ELR (cell line): ENCODE measurements at places on chromosomes 7 and 10.

DNA sequence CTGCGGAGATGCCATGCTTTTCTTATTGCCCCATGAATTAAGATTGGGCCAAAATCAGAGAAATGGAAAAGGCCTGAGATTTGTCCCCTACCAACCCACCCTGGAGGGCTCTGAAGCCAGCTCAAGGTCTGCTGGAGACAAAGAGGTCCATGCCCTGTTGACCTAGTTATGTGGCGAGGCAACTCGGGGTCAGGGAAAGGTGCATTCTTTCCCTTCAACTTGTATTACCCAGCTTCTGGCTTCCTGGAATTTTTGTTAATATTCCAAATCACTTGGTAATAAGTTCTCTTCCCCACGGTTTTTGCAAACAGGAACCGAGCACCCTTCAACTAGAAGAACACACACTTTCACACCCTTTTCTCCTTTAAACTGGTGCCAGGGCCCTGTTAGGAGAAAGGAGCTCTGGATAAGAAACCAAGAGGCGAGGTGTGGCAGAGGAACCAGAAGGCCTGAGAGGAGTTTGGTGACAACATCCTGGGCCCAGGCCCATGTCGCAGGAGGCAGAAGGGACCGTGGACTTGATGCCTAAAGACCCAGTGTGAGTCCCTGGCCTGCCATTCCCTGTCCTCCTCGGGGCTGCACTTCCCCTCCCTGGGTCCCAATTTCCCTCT, 12.5 kb upstream of the SFRP5 start:
- no peak for DNase-seq

GRCh38 chr7:28392289-28392688, 20.0 kb upstream of the CREB5 start:
- DNase-seq, result no peak

DNA sequence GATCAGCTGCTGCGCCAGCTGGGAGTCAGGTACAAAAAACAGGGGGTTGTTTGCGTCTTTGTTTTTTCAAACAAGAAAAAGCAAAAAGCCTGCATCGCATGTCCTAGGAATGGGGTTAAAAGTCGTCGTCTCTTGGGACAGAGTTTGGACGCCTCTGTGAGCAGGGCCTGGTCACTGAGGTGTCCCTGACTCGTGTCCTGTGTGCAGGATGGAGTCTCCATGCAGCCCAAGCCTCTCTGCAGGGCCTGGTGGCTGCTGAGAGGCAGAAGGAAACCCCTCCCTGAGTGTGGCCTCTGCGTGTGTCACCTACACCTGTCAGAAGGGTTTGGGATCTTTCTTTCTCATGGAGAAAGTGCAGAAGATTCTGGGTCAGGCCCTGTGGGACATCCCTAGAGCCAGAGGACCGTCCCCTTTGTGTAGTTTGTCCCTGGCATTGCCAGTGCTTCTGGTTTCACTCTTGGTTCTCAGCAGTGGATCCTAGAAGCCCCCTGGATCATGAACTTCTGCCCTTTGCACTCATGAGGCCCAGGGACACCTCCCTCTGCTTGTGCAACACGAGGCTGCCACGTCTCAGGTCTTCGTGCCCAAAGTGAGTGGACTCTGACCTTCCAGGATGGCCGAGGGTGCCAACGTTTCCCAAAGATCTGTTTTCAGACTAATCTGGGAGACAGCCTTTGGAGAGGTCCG, 75.0 kb downstream of the PRKAG2 start:
- DNase-seq, result no peak

DNA sequence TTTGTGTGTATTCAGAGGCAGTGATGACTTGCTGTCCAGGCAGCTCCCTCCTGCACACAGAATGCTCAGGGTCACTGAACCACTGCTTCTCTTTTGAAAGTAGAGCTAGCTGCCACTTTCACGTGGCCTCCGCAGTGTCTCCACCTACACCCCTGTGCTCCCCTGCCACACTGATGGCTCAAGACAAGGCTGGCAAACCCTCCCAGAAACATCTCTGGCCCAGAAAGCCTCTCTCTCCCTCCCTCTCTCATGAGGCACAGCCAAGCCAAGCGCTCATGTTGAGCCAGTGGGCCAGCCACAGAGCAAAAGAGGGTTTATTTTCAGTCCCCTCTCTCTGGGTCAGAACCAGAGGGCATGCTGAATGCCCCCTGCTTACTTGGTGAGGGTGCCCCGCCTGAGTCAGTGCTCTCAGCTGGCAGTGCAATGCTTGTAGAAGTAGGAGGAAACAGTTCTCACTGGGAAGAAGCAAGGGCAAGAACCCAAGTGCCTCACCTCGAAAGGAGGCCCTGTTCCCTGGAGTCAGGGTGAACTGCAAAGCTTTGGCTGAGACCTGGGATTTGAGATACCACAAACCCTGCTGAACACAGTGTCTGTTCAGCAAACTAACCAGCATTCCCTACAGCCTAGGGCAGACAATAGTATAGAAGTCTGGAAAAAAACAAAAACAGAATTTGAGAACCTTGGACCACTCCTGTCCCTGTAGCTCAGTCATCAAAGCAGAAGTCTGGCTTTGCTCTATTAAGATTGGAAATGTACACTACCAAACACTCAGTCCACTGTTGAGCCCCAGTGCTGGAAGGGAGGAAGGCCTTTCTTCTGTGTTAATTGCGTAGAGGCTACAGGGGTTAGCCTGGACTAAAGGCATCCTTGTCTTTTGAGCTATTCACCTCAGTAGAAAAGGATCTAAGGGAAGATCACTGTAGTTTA, 15.8 kb downstream of the SCD start:
- no peak for DNase-seq

DNA sequence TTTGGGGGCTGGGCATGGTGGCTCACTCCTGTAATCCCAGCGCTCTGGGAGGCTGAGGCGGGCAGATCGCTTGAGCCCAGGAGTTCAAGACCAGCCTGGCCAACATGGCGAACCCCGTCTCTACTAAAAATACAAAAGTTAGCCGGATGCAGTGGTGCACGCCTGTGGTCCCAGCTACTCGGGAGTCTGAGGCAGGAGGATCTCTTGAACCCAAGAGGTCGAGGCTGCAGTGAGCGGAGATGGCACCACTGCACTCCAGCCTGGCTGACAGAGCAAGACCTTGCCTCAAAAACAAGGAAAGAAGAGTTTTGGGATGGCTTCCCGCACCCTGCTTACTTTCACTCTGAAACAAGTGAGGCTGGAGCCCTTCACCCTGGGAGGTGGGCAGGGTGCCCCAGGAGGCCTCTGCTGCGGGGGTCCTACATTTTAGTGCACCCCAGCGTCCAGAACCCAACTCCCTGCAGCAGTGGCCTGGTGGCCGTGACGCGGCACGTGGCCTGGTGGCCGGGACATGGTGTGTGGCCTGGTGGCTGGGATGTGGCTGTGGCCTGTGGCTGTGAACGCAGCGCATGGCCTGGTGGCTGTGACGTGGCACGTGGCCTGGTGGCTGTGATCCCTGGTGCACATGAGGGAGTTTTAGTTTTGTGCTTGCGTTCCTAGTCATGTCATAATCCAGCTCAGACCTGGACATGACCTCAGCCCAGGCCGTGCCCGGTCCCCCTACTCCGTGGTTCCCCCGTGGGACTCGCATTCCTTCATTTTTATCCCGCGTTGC, 9.3 kb downstream of the KNDC1 start:
- no peak for DNase-seq

- no peak for DNase-seq
These were observed 38.5 kb downstream of the EN2 start for GRCh38 chr7:155496267-155497005.

DNA sequence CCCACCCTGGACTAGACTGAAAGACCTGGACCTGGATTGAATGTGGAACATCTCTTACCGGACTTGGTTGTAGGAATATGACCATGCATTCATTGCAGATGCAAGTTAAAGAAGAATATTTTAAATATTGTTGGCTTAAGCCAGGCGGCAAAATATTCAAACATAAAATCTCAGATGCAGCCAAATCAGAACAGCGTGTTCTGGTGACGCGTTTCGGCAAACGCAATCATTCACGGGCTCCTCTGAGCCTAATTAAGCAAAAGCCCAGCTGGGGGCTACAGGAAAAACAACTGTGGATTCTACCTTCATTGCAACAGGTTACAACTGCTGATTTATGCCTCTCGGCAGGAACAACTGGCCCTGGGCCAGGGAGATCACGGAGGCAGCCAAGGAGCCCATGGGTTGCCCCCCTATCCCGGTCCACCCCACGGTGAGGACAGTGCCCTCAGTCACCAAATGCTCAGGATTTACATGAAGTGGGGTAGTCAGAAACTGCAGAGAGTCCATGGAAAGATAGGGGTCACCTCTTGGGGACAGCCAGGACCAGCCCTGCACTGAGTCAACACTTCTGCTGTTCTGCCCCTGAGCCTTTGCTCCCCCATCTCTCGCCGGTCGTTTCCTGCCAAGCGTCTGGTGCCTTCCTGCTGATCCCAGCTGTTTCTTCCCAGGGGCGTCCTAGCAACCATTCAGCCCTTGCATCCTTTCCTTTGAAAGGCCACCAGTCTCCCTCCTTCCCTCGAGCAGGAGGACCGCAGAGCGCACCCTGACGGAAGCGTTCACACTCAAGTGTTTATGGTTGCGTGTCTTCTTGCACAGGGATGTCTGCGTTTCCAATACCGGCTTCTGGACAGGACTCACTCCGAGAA, 64.4 kb upstream of the SFMBT2 start:
- DNase-seq, result no peak

GRCh38 chr10:5465976-5466450, 33.4 kb downstream of the CALML5 start:
- no peak for DNase-seq

GRCh38 chr7:128899392-128899791, 11.1 kb downstream of the KCP start:
- no peak for DNase-seq

DNA sequence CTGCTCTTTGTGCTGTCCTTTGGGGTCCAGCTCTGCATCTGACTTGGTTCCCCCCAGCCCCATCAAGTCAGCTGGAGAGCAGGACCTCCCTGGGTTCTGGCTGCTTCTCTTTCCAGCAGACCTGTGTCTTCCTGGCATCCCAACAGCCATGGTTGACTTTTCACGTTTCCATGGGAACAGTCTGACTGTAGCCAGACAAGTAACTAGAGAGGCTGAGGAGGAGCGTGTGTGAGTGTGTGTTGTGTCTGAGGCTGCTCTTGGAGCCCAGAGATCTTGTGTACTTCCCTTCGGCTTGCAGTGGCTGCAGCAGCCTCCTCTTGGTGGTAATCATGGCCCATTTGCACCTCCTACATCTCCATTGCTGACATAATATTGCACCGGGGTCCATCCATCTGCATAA, 332.0 kb downstream of the RPS24 start:
- no peak for DNase-seq

GRCh38 chr7:156773966-156774365, 119.0 kb downstream of the LMBR1 start:
- DNase-seq, result peak; percentile 27

DNA sequence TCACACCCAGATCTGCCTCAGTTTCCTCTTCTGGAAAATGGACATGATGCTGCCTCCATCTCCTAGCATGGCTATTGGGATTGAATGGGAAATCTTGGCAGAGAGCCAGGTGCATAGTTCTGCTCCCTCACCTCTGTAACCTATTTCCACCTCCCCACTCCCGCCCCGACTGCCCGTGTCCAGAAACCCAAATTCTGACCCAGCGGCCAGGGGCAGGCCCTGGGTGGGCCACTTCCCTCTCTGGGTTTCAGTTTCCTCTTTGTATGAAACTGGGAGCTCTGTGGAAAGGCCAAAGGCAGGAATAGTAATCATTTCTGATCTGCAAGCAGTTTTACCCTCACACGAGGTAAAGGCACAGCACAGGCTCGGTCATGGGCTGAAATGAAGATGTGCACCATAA, 74.1 kb upstream of the DUSP5 start:
- no peak for DNase-seq

- no peak for DNase-seq
These were observed 80.2 kb downstream of the FAM241B start for GRCh38 chr10:69710008-69710888.

DNA sequence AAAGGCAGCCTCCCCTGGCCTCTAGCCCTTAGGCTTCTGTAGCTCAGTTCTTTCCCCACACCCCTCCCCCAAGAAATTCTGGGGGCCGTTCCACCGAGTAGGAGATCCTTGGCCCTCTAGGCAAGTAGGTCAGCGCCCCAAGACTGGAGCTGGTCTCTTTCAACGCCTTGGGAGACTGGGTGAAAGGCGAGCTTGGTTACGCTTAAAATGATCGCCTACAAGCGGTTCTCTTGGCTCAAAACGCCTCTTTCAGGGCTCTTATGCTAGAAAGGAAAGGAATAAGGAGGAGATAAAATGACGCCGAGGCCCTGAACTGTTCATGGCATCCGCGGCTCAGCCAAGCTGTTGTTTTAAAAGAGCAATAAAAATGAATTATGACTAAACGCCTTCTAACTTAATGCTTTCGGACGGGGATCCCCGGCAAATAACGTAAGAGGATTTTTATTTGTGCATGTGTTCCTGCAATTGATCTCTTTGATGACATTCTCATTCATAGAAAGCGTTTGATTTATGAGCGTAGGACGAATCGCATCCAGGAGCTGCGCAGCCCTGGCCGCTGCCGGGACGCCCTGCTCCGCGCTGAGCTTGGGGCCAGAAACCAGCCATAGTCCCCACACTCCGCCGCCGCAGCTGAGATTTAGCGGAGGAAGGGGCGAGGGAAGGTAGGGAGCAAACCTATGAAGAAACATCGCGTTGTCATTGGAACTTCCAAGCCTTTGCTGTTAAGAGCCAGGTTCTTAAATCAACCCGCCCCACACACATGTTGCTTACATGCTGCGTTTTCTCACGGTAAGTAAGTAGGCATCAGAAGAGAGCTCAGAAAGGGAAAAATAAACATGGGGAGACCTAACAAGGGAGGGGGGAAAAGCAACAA, 3.0 kb upstream of the HOXA1 start:
- no peak for DNase-seq

GRCh38 chr7:82675396-82675795, 231.8 kb upstream of the CACNA2D1 start:
- DNase-seq, result no peak

DNA sequence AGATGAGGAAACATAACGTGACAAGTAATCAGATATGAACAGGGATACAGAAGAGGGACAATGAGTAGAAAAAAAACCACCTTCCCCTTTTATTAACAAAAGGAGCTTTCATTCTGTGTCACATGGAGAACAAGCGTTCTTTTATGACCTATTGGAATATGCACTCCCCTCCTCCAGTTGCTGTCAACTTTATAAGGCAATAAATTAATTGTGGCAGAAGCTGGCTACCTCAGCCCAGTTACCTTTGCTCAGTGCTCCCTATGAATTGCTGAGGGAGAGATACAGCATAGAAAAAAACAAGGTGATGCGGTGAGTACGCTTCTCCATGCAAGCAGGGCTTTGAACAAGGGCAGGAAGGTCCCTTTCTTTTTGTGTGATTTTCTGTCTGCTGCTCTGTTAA, at the start of gene MGAM2:
Gene MGAM2, plus strand, starts transcription at position 220 of the 400 bp plus-strand sequence. CDS start 5,156 bp downstream, outside the sequence.
- no peak for DNase-seq

- no peak for DNase-seq
These were observed 181.6 kb downstream of the EVX1 start for GRCh38 chr7:27424231-27424630.

DNA sequence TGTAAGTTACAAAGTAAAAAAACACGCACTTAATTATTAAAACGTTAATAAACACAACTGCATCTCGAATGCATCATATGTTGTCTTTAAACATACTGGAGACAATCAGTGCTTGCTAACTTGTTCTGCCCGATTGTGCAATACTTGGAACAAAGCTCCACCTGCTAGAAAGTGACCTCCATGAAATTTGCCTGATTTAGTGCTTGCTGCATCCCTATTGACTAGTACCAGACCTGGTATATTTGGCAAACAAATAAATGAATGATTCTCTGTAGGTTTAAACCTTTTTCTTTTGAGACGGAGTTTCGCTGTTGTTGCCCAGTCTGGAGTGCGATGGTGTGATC, 6.2 kb downstream of the BZW2 start:
- DNase-seq, result no peak

GRCh38 chr10:5665373-5666007, 905 bp downstream of the ASB13 start:
- no peak for DNase-seq

- no peak for DNase-seq
These were observed 139.6 kb downstream of the MLLT10 start for GRCh38 chr10:21673668-21674067.
